ENCODE measurements at places on chromosomes 2 and 18. TPM values are rescaled to one million over a fixed set of nuclear protein-coding genes. Genes with fewer than 3 reads are reported as not detected.

C2orf15 gene
- 0.18 TPM for total RNA-seq

FOXD4L1 gene
- total RNA-seq = not detected

FOXI3 gene
- total RNA-seq = not detected

INHA gene
- 0.19 TPM for total RNA-seq

ALK gene
- total RNA-seq = not detected

DTNA gene
- total RNA-seq = 2.1 TPM

HOXD13 gene
- not detected for total RNA-seq

SALL3 gene
- not detected for total RNA-seq

CDH2 gene
- 137 TPM for total RNA-seq

ZCCHC2 gene
- total RNA-seq = 20.3 TPM

CIDEA gene
- total RNA-seq = 0.81 TPM

SGO2 gene
- total RNA-seq = 9.0 TPM

MAP3K2 gene
- 14.4 TPM for total RNA-seq

MREG gene
- 5.2 TPM for total RNA-seq

TMEM198 gene
- total RNA-seq = not detected

NYAP2 gene
- total RNA-seq = not detected

RTP5 gene
- not detected for total RNA-seq

PROKR1 gene
- total RNA-seq = not detected

MYL1 gene
- not detected for total RNA-seq

SCN1A gene
- total RNA-seq = not detected

LHCGR gene
- total RNA-seq = not detected

CHAC2 gene
- 5.8 TPM for total RNA-seq

ZNF532 gene
- total RNA-seq = 28.3 TPM

EFR3B gene
- total RNA-seq = 0.28 TPM

MOGAT1 gene
- not detected for total RNA-seq

PLB1 gene
- total RNA-seq = 0.36 TPM

SCN7A gene
- not detected for total RNA-seq

REG3G gene
- total RNA-seq = not detected

CYTIP gene
- total RNA-seq = not detected

POLE4 gene
- total RNA-seq = 27.4 TPM

MPHOSPH10 gene
- total RNA-seq = 21.0 TPM

STK25 gene
- 347 TPM for total RNA-seq

GAL3ST2 gene
- not detected for total RNA-seq

FHL2 gene
- total RNA-seq = 114 TPM

RND3 gene
- total RNA-seq = 58.3 TPM

FZD7 gene
- total RNA-seq = 0.85 TPM

RGPD3 gene
- total RNA-seq = 0.09 TPM

CD302 gene
- 6.2 TPM for total RNA-seq

AMER3 gene
- not detected for total RNA-seq

RSAD2 gene
- 0.19 TPM for total RNA-seq

CD8B gene
- total RNA-seq = not detected

UGT1A5 gene
- not detected for total RNA-seq

LYG1 gene
- 0.27 TPM for total RNA-seq

KIAA2012 gene
- total RNA-seq = not detected

CD226 gene
- 0.09 TPM for total RNA-seq

TBR1 gene
- under 0.01 TPM for total RNA-seq

SLC5A7 gene
- not detected for total RNA-seq

APLF gene
- 6.5 TPM for total RNA-seq

TEKT4 gene
- total RNA-seq = not detected

SMPD4 gene
- 12.9 TPM for total RNA-seq

MC2R gene
- total RNA-seq = not detected
